ENCODE measurements at places on chromosomes 5 and 9.
A peak's percentile ranks its signal among the peaks of the same experiment; 100 is the strongest.

GRCh38 chr5:111004291-111004690 lies 67.2 kb upstream of the TSLP start:
- DNase-seq: no peak

GRCh38 chr5:135116160-135116561 lies 82.1 kb upstream of the PITX1 start:
- no peak for DNase-seq

DNA sequence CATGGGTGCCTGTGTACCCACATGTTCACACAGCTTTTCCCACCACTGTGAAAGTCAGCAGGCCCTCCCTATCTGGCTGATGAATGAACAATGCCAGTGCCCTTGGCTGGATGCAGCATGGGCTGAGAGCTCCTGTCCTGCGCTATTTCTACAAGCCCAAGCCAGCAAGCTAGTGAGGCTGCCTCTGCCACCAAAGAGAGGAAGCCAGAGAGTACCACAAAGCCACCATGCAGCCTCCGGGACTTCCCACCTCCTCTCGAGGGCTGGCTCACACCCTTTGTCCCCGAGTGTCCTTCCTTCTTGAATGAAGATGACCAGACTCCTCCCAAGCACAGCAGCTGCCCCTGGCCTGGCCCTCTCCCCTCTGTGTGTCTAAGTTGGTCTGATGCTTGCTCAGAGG lies 76.5 kb downstream of the SH3PXD2B start:
- peak; percentile 10 for DNase-seq

DNA sequence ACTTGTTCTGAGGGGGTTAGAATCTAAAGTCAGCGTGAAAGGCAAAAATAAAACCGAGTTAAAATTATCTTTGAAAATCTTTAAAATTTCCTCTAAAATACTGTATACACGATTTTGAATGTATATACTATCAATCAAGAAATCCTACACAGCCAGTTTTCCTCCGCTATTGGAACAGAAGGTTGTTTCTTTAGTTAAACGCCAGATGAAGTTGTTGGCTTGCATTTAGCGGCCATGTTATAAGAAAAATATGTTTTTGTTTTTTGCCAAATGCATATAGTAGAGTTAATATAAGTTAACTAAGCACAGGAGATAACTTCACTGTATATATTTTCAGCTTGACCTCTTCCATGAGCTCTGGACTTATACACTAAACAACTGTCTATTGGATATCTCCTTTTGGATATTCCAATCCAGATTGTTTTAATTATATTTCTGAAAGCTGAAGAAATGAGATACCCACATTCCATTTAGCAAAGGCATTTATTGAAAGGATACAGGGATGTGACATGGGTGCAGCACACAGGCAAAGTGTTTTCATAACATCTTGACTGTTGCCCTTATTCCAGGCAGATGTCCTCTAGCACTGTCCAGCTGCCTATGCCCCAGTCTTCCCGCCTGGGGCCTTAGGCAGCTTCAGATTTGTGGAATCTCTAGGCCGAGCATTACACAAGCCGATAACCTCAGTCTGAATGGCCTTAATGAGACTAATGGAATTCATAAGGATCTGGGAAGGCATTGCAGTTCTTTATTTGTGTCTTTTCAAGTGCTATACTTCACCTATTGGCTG lies 10.0 kb upstream of the ATG10 start:
- DNase-seq: no peak

DNA sequence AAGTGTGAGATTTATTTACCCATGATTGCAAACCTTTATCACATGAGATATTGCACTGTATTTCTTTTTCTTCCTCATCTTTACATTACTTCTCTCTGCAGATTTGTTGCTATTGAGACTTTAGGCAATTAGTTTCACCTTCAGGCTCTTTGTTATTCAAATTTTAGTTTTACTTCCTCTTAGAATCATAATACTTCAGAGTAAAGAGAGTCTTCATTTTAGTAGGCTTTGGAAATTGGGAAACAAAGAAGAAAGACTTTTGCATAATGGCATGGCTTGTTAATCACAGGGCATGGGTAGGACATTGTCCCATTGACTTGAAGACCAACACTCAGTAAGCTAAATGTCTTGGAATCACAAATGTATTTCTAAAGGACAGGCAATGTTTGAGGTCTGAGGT lies 1.2 kb upstream of the PCDHGA5 start:
- no peak for DNase-seq

DNA sequence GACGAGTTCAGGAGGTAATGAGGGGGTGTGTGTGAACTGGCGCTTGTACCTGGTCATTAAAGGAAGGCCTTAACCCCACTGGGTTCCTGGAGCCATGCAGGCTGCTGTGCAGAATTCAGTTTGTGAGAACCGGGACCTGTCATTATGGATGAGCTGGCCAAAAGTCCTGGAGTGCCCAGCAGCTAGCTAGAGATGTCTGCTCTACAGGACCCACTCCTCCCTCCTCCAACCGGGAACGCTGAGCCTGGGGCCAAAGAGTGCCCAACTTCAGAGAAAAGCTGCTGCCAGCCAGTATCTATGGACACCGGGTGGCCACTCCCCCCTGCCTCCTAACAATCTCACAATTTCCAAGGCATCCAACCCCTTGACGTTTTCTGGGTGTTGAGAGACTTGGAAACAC lies 1.2 kb downstream of the ENTREP1 start:
- DNase-seq: no peak

GRCh38 chr5:126119887-126120442 lies 303.2 kb upstream of the GRAMD2B start:
- DNase-seq: no peak

DNA sequence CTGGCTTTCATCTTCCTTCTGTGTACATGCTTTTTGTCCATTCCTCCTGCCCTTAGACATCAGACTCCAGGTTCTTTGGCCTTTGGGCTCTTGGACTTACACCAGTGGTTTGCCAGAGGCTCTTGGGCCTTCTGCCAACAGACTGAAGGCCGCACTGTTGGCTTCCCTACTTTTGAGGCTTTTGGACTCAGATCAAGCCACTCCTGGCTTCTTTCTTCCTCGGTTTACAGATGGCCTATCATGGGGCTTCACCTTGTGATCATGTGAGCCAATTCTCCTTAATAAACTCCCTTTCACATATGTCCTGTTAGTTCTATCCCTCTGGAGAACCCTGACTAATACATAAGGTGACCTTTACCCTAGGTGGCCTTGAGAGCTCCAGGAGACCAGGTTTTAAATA lies 189.1 kb upstream of the CCNG1 start:
- DNase-seq: no peak

DNA sequence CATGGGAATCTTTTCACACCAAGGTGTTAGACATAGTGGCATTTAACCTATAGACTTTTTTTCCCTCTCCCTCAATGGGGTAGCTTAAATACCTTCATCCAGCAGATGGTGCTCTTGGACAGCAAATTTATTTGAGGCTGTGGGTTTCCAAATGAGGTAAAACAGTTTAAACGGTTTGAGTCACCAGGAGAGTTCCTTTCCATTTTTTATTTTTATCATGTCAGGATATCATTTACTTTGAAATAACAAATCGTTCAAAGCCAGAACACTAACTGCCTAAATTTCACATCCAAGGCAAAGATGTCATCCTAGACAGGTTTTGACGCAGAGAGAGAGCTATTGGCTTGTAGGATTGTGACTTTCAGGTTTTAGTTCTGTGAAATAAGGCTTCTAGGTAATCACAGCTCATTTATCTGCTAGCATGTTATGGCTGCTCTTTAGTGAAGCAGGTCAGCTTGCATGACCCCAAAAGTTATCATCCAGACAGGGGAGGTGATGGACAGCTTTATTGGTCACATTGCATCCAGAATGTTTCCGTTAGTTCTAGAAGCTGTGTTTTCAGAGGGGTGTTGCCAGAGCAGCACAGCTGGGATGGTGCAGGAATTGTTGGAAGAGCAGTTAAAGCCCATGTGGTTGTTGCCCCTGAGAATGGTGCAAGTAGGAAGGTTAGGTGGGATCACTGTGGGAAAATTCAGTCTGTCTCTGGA lies 69.8 kb downstream of the KDM4C start:
- peak; percentile 29 for DNase-seq

GRCh38 chr9:132312873-132313272 lies 41.9 kb downstream of the SETX start:
- no peak for DNase-seq

DNA sequence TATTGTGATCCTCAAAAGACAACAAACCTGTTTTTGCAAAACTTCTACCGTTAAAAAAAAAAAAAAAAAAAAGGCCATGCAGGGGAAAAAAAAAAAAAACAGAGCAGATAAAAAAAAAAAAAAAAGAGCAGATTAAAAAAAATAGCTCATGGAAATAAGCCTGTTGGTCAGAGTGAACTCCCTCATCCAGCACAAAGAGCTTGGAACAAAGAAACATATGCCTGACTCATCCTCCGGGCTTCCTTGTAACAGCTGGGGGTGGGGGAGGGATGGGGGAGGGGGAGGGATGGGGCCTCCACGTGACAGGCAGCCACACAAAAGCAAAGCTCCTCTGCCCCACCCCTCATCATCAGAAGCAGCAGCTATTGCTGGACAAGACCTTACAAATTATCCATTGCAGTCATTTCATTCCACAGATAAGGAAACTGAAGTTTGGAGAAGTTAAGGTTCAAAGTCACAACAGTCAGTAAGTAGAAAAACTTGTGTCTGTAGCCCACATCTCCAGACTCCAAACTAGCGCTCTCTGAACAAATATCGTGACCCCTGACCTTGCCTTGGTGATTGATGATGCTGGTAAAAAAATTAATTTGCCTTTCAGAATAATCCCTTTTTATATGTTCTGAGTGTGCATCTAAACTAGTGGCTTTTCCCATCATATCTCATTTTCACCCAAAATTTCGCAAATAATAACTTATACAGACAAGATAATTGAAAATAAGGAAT lies 38.9 kb downstream of the SLC35D2 start:
- peak; percentile 71 for DNase-seq

- DNase-seq: no peak
These were observed 1113.7 kb upstream of the WWC1 start for GRCh38 chr5:167177736-167178135.

DNA sequence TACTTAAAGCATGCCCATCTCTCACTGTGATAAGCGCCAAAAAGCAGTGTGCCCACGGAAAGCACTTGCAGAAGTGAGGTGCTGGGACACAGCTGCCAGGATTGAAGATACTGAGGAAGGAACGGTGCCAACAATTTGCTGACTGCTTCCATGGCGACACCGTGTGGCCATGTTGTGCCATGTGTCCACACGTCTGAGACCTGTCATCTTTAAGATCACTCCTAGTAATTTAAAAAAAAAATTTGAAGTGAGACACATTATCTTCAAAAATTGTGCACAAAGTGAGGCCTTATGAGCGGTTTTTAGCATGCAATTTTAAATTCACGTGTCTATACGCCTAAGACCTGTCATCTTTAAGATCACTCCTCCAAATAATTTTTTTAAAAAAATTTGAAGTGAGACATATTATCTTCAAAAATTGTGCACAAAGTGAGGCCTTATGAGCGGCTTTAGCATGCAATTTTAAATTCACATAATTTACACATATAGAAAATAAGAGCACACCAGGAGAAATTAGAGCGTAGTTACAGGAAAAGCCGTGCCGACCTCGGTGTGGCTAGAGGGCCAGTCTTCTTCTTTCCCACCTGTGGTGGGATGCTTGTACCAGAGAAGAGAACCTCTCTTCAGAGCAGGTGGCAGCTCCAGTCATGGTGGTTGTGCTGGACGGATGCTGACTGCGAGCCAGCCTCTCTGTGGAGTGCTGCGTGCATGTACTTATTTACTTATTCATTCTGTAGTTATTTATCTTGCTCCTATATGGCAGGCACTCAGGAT lies 21.4 kb upstream of the FLT4 start:
- peak; percentile 52 for DNase-seq

DNA sequence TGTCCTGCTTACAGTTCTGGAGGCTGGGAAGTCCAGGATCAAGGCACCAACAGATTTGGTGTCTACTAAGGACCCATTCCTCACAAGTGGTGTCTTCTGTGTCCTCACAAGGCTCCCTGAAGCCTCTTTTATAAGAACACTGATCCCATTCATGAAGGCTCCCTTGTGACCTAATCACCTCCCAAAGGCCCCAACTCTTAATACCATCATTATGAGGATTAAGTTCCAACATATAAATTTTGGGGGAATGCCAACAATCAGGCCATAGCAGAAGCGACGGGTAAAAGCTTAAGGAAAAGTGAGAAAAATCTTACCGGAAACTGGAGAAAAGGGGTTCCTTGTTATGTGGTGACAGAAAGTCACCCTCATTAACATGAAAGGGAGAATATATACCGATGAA lies 11.2 kb downstream of the CTNNAL1 start:
- no peak for DNase-seq

DNA sequence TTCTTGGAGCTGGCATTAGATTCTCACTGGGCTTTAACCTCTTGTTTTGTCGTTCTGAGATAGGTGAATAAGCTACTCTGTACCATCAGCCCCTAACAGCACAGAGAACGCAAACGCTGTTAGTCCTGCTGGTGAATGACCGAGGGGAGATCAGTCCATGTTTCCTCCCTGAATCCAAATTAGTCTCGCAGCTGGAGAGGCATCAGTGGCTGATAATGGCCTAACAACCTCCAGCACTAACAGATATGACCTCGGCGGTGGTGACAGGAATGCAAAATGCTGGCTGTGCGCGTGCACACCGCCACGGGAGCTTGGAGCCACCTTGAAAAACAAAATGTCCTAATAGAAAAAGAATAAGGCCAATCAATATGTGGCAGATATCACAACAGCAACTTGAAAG lies 77.6 kb upstream of the IRX1 start:
- no peak for DNase-seq

DNA sequence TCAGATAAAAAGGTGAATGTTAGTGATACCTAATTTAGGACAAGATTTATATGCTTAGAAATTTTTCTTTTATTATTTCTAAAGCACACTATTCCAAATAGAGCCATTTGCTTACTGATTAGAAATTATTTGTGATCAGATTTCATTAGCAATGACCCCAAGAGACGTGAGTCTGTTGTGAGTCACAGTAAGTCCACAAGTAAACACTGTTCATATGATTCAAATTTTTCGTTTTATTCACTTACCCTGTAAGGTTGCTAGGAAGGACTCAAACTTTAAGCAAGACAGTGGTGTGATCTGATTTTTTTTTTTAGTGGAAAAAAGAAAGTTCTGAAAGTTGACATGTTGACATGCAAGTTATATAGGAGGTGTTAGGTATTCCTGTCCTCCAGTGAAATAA lies 1.2 kb downstream of the CARD6 start:
- no peak for DNase-seq

Measured in head of caudate nucleus (tissue), 42 donors.